Dermis blood vessel endothelial cell (primary cell): ENCODE measurements at places on chromosomes 16 and 17. TPM values are rescaled to one million over a fixed set of nuclear protein-coding genes. Genes with fewer than 3 reads are reported as not detected.

DNA sequence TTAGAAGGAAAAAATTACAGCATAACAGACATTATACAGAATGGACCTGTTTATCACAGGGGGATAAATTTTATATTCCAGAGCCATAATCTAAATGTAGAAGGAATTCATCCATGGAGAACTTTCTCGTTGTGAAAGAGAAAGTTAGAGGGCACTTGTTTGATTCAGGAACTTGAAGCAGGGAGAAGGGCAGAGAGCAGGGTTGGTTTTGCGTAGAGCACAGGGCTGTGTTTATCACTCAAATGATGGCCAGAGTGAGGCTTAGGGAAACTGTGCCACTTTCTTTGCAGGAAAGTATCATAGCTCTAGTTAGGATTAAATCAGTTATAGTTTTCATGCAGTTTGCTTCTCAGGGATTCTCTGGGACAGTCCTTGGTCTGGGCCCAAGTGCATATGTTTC is 29.1 kb upstream of the MED13 start:
- no peak for DNase-seq

DNA sequence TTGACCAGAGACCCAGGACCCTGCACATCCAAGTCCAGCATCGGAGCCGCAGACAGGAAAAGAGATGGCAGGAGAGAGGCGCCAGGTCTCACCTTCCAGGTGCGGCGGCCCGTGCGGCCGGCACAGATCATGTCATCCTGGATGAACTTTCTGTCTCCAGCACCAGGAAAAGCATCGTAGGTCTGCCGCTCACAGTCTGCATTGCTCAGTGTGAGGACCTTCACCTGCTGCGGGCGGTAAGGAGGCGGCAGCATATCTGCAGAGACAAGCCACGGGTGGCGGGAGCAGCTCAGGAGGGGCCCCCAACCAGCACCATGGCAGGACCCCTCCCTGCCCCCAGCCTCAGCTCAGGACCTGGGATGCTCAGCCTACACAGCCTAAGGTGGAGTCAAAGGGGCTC is 17.9 kb downstream of the TPSD1 start:
- no peak for DNase-seq

- DNase-seq: no peak
These were observed 73.3 kb downstream of the MSI2 start for GRCh38 chr17:57329380-57330214.

GRCh38 chr17:62802561-62803205 is 5.4 kb downstream of the MARCHF10 start:
- DNase-seq: no peak

- peak; percentile 97 for DNase-seq
These were observed at the start of gene MNT for GRCh38 chr17:2400877-2401425. Gene MNT (minus strand): TSS chr17:2401060. CDS start chr17:2400712, 348 bp downstream.

GRCh38 chr17:83026311-83026811 is 53.0 kb upstream of the METRNL start:
- no peak for DNase-seq

Gene SLC6A2
- not detected in 2 replicates for total RNA-seq

Gene CD300A
- total RNA-seq: not detected in 2 replicates

Gene CLEC18B
- not detected in 2 replicates for total RNA-seq

Gene ALOX15B
- total RNA-seq: not detected in 2 replicates

Gene KREMEN2
- total RNA-seq: not detected in 2 replicates
